ENCODE measurements at places on chromosomes 6 and 20.

DNA sequence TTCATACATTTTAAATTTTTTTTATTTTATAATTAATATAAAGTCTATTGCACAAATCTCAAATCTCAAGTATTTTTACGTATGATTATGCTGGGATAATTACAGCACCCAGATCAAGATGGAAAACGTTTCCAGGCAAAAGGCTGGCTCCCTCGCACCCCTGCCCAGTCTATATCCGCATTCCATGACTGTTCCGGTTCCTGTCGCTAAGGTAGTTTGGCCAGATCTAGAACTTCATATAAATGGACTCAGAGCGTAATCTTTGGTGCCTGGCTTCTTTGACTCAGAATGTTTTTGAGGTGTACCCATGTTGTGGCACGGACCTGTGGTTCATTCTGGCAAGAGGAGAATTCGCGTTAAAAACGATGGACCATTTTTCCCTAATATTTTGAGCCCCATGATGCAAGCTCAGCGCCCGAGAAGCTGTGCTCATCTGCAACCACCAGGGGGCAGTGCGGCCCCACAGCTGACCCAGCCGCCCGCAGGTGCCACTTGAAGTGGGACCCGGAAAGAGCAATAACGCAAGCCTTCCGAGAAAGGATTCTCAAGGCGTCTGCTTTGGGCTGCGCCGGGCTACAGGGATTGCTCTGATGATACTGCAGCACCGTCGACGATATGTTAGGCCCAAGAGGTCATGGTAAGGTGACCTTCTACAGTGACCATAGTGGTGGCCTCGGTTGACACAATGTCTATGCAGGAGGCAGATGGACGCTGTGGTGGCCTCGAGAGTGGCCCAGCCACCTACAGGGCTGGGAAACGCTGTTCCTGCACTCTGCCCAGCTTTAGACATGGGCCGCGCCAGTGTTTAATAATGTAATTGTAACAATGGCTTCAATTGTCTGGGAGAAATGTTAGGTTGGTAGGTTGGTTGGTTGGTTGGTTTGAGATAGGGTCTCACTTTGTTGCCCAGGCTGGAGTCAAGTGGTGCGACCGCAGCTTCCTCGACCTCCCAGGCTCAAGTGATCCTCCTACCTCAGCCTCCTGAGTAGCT, 160.1 kb downstream of the ZMYND8 start:
- peak; percentile 59 for DNase-seq

- DNase-seq: no peak
These were observed 47.4 kb downstream of the COL21A1 start for GRCh38 chr6:56199956-56200355.

DNA sequence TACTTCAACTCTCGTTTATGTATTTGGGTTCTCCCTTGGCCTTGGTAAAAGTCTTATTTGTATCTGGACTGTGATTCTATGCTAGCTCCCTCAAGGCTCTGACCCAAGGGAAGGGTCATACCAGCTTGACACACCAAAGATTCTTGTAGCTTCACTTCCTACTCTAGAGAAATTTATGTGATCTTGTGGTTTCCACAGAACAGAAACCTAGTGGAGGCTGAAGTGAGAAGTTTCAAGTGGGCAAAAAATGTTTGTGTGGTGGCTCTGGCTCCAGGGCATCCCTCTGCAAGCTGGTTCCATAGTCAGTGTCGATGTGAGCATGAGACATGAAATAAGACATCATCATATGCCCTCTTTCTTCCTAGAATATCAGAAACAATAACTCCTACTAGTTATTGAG, 48.1 kb upstream of the TNFRSF21 start:
- no peak for DNase-seq

DNA sequence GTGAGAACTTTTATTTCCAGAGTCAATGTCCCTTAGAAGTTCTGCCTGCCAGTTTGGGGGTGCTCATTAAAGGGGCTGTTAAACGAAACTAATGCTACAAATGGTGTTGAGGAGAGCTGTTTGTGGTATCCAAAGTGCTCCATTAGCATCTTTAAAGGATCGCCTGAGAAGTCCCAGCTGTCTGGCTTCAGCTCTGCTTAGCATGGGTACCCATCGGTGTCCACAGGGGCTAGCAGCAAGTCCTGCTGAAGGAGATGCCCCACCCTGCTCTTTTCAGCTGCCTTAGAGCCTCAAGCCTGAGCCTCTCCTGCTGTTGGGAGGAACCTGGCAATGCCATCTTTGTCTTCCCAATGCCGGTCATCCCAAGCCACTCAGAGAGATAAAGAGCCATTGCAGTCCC, 111.1 kb downstream of the FOXO3 start:
- DNase-seq: no peak

DNA sequence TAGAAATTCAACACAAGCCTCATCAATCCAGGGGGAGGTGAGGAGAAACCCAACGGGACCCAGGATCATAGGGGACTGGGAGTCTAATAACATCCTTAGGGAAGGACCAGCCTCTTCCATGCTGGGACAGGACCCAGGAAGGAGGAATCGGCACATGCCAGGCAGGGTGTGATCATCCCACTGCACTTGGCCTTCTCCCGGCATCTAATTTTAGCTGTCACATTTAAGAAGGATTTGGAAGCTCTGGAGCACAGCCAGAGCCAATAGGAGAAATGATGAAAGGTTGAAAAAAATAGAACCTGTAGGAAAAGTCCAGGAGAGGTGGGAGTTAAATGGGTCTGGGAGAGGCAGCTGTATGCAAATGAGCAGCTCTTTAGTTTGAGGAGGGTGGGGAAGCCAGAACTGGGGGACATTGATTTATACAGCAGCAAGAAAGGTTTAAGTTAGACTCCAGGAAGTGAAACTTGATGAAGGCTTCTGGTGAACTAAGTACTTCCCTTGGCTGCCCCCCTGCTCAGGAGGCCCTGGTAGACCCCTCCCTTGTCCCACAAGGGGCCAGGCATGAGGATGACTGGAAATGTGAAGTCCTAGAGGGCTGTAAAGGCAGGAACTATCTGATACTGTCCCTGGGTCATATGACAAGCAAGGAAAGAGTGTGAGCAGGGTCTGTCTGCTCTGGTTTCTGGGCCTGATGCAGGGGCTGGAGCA, 260.3 kb downstream of the LRFN2 start:
- no peak for DNase-seq

DNA sequence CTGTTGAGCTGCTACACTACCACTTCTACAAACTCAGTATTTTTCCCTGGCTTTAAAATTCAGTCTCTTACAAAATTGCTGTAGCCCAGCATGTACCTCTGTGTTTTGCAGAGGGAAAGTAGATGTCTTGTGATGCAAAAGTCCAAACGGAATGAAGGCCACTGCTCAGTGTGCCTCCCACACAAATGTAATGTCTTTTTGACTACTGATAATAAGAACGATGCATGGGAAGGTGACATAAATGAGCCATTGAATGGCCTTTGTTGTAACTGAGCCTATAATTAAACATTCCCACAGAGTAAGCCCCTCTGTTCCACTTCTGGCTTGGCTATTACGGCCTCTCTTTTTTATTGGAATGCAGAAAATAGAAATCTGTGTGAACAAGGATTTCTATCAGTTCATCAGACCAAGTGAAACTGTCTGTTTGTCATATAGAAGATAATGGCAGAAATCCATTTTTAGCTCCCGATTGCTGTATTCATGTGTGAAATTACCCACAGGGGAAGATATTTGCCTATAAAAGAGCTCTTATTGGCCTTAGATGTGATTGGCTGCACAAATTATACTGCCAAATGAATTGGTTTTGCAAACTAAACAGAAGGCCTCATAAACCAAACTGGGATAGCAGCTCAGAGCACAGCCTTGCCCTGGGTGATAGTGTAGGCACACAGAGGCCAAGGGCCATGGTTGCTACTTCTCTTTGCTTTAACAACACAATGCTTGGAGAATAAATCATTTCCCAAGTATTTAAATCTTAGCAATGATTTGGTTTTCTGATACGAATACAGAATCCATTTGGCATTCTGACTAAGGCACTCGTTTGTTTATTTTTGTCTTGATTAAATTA, 241.5 kb upstream of the PLN start:
- no peak for DNase-seq

DNA sequence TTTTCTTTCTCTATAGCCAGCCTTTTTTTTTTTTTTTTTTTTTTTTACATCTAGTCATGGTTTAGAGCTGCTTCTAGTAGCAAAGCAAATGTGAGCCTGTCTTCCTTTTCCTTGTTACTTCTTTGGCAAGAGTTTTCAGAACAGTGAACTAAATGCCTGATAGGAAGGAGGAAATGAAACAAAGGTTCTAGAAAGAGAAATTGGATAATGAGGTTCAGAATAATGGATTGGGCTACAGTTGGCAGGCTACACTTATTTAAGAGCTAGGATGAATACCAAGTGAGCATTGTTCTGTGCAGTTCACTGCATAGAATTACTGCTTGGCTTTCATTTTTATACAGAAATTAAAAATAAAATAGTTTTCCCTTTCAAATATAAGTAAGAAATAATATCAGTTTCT, 78.6 kb downstream of the HIVEP1 start:
- DNase-seq: no peak

GRCh38 chr6:15312500-15312899, 66.6 kb downstream of the JARID2 start:
- no peak for DNase-seq

GRCh38 chr6:11869672-11870340, 91.2 kb upstream of the ADTRP start:
- no peak for DNase-seq

GRCh38 chr6:80001337-80001736, 3.1 kb upstream of the TTK start:
- DNase-seq: no peak

DNA sequence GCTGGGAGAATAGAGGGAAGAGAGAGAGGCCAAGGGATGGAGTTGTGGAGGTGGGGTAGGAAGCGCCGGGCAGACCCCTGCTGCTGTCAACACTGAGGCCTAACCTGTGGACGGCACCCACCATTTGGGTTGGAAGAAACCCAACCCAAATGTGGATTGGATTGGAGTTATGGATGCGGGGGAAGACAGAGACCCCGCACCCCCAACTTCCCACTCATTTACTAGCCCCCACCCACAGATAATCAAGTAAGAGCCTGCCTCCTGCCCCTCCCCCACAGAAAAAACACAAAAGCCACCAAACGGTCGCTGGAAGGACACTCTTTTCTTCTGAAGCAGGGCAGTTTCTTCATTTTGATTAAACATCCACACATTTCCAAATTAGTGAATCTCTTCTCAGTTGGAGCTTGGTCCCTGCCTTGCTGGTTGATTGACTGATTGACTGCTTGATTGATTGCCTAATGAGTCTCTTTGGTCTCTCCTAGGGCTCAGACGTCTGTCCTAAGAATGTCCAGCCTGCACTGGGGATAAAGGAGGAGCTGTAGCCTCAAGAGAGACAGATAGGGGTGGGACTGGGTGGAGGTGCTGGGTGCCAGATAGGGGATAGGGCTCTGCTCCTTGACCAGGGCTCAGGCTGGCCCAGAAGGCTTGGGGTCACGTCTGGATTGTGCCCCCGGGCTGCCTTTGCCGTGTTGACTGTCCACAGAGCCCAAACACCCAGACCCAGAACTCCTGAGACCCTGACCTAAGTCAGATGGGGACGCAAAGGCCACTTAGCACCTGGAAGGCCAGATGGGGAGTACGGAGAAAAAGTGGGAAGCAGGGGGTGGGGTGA, 74.9 kb upstream of the FOXP4 start:
- DNase-seq: no peak

DNA sequence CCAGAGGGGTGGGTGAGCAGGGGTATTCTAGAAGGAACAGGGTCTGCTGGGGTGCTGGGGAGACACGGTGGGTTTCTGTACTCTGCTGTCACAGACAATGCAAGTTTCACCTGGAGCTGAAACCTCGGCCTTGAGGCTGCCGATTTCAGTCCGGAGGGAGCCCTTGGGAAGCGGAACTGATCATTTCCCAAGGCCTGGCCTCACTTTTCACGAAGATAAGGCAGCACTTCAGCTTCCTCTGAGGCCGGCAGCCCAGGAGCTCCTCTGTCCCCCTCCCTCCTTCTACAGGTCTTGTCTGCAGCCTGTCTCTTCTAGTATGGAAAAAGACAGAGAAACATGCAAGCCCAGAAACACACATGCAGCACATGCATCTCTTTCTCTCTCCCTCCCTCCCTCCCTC, 242.1 kb downstream of the CDC5L start:
- no peak for DNase-seq

DNA sequence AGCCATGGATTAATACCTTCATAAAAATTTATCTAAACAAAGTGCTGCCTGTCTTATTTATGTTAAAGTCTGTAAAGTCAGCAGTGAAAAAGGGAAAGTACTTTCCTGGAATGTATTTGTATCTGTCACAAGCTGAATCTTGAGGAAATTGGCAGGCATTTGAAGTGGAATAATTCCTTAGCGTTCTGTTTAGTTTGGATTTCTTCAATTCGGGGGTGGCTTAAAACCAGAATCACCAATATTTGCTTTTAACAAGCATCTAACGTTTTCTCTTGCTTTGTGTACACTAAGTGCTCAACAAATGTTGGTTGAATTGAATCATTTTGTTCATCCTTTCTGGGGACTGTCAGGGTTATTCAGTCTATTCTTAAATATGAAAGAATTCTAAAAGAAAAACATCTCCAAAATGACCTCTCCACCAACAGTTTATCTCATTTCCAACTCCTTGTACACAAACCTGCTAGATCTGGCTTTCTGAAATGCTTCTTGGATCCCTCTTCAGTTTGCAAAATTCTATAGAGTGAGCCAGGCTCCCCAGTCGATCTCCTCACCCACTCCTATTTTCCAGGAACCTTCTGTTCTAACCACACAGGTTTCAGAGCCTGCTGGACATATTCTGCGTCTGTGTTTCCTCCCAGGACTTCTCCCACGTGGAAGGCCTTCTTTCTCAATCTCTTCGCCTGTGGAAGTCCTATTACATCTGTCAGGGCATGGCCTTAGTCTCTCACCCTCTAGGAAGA, 2.0 kb upstream of the NPEPL1 start:
- no peak for DNase-seq

GRCh38 chr20:49679634-49680033, 34.0 kb downstream of the B4GALT5 start:
- no peak for DNase-seq

- no peak for DNase-seq
These were observed 42.3 kb downstream of the NINL start for GRCh38 chr20:25543068-25543467.

DNA sequence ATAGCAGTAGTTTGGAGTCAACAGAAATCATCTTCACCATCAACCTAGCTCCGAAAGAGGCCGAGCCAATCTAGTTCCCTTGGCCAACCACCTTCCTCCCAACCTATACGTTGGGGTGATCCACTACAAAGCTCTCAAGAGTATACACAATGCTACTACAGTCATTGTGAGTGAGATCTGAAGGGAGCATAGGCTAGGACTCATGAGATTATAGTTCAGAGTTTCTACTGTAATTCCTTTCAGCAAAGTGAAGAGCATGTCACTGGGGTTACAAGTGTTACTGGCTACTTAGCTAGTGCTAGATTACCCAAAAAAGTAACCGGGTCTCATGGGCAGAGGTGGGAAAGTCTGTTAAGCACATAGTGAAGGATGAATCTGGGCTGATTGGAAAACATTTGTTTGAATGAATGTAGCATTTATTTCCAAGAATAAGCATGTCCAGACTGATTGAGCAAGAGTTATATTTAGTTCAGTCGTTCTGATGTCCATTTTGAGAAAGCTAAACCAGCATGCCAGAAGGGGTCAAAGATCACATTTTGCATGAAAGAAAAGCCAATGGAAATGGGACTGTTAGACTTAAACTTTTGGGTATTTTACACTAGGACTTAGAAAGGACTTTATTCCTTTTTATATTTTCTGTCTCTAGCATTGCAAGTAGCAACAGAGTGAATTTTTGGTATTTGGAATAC, 10.5 kb upstream of the ESR1 start:
- no peak for DNase-seq

GRCh38 chr20:22629447-22629846, 45.1 kb upstream of the FOXA2 start:
- no peak for DNase-seq
